ENCODE measurements at places on chromosomes 1 and 21.

GRCh38 chr1:233089251-233089650 is 138.8 kb downstream of the NTPCR start:
- DNase-seq = no peak

- DNase-seq = peak; percentile 99
Observed at GRCh38 chr1:27111626-27112573, 43.0 kb downstream of the SLC9A1 start.

GRCh38 chr21:25307489-25307888 is 299.8 kb downstream of the MRPL39 start:
- DNase-seq = no peak

- DNase-seq = no peak
Observed at GRCh38 chr1:118483245-118484006, 298.4 kb upstream of the SPAG17 start.

GRCh38 chr1:84773195-84773594 is 82.9 kb upstream of the SSX2IP start:
- DNase-seq = no peak

GRCh38 chr21:36927719-36928117 is 38.8 kb downstream of the HLCS start:
- peak; percentile 66 for DNase-seq

DNA sequence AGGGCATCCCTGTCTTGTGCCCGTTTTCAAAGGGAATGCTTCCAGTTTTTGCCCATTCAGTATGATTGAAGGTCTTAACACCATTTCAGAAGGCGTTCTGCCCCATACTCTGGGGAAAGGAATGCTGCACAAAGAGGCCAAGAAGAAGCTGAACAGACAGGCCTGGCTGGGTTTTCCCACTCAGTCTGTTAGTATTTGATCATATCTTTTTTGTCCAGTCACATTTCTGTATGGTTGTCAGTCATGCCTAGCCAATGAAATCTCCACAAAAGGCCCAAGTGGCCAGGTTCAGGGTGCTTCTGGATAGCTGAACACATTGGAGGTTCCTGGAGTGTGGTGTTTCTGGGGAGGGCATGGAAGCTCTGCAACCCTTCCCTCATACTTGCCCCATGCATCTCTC is 72.1 kb downstream of the NEK7 start:
- no peak for DNase-seq
